ENCODE measurements at places on chromosomes 11 and 22. TPM values are rescaled to one million over a fixed set of nuclear protein-coding genes. Genes with fewer than 3 reads are reported as not detected.

Gene YPEL4
- total RNA-seq: 1.7 TPM

DNA sequence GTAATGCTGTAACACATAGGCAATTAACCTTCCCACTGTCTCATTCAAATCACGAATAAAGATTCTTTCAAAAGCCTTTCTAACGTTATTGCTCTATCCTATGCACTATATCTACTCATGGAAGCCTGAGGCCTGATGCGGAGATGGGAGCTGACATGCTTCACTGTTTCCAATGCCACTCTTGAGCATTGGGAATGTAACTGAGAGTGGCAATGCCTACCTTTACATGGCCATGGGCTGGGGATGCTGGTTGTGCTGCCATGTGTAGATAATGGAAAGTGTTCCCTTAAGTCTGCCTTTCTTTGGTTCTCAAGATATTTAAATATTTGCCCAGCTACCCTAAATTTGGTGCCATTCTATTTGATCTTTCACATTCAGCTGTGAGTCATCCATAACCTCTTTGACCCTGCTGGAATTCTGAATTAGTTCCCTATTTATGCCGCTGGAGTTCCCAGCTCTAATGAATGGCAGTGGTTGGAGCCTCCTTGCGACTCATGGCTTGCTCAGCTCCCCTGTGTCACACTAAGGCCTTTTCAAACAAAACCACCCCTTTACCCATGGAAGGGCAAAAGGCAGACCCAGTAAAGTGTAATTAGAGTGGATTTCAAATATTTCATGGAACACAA lies 21.4 kb upstream of the DKK3 start:
- H3K4me3 ChIP-seq: no peak overlapping the region
- peak; percentile 64 for DNase-seq
- 0 out of 2 replicates have a peak overlapping the region, but pooled peaks have one; percentile 9 for H3K27ac ChIP-seq
- H3K4me1 ChIP-seq: peaks cover 10% of the 10 kb centered on the region
- no peaks in the 10 kb centered on the region for H3K36me3 ChIP-seq

DNA sequence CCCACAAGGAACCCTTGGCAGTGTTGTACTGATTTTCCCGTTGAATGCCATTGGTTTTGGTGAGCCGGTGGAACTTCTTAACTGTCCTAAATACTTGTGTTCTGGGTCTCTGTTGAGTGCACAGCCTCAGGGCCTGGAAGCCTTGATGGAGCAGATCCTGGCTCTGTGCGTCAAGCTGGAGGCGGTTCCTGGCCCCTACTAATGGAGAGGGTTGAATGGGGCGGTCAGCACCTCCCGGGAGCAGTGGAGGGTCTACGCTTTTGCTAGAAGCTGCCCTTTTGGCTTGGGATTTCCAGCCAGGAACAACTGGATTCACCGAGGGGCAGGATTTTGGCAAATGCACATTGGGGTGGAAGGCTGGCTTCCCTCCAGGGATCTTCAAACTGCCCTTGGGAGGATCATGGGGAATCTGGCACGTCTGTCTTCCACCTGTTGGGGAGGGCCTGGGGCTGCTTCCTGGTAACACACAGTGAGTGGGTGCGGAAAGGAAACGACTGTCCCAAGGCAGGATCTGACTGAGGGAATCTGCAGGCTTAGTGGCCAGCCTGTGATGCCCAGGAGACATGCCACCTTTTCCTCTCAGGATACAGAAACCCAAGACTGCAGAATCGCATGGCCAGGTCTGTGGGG lies 6.9 kb upstream of the OSBPL5 start:
- H3K4me3 ChIP-seq: no peak overlapping the region
- H3K4me1 ChIP-seq: peaks cover 8% of the 10 kb centered on the region
- H3K36me3 ChIP-seq: no peaks in the 10 kb centered on the region
- H3K27me3 ChIP-seq: no peaks in the 10 kb centered on the region
- no peak overlapping the region for H3K27ac ChIP-seq
- no peak for DNase-seq

DNA sequence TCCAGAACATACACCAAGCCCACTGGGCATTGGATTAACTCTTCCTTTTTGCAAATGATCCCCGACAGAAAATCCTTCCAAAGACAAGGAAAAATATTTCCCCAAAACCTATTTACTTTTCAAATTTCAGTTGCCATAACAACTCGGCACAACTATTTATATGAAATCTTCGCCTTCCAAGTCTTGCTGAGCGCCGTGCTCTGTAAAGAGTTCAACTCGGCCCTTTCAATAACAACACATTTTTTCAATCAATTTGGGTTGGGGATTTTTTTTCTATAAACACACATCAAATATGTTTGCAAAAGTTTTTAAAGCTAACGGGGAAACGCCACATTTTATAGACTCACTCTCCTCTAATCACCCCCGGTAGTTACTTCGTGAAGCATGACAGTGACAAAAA lies 333.8 kb downstream of the MN1 start:
- no peak overlapping the region for H3K27ac ChIP-seq
- H3K36me3 ChIP-seq: no peaks in the 10 kb centered on the region
- H3K4me1 ChIP-seq: peaks cover 8% of the 10 kb centered on the region
- no peaks in the 10 kb centered on the region for H3K27me3 ChIP-seq
- no peak for DNase-seq

DNA sequence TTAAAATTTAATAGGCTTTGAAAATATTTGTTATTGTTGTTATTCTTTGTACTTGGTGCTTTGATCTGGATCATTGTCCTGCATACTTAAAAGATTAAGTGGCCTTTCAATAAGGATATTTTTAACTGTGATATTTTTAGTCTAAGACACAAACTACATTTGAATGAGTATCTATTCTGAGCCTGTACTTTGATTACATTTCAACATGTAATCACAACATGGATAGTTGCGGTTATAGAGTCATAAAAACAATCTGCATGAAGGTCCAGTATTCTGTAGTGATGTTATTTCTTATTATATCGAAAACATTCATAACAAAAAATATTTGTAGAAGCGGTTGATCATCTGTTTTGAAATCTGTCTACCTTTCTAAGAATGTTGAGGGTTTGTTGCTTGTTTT lies 58.6 kb downstream of the HIPK3 start:
- H3K4me1 ChIP-seq: peaks cover 31% of the 10 kb centered on the region
- no peaks in the 10 kb centered on the region for H3K27me3 ChIP-seq

DNA sequence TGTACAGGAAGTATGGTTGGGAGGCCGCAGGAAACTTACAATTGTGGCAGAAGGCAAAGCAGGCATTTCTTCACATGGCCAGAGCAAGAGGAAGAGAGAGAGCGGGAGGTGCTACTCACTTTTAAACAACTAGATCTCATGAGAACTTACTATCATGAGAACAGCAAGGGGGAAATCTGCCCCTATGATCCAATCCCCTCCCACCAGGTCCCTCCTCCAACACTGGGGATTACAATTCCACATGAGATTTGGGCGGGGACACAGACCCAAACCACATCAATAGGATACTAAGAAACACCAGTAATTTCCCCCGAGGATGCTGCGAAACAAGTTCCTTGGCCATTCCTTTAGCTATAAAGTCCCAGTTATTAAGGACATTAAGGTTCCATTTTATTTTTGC lies 94.1 kb upstream of the SC5D start:
- H3K4me3 ChIP-seq: no peak overlapping the region
- no peak overlapping the region for H3K27ac ChIP-seq
- peaks cover 28% of the 10 kb centered on the region for H3K27me3 ChIP-seq
- no peak for DNase-seq
- H3K4me1 ChIP-seq: no peaks in the 10 kb centered on the region

- no peak for DNase-seq
- peaks cover 19% of the 10 kb centered on the region for H3K4me1 ChIP-seq
- H3K27me3 ChIP-seq: no peaks in the 10 kb centered on the region
- no peak overlapping the region for H3K27ac ChIP-seq
These were observed 496.0 kb downstream of the MIAT start for GRCh38 chr22:27153386-27153785.

GRCh38 chr11:20075627-20076026 lies 84.6 kb downstream of the DBX1 start:
- no peaks in the 10 kb centered on the region for H3K4me1 ChIP-seq
- H3K4me3 ChIP-seq: no peak overlapping the region
- H3K27ac ChIP-seq: no peak overlapping the region
- DNase-seq: no peak

DNA sequence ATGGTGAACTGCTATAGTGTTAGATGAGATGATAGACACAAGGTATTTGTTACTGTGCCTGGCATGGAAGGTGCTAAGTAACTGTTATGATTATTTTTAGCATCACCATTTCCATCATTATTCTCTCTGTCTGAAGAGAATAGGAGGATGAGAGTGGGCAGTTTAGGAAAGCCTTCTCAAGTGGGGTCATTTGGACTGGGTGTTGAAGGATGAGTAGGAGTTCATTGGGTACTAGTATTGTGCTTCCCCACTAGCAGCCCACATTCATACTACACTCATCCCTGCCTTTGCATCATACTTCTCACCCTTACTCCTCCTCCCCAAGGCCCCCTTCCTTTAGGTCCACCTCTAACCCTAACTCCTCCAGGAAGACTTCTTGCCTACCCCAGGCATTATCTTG lies 20.6 kb downstream of the MYEOV start:
- H3K36me3 ChIP-seq: no peaks in the 10 kb centered on the region
- H3K27me3 ChIP-seq: no peaks in the 10 kb centered on the region
- no peak overlapping the region for H3K27ac ChIP-seq
- no peak overlapping the region for H3K4me3 ChIP-seq
- H3K4me1 ChIP-seq: peaks cover 26% of the 10 kb centered on the region
- DNase-seq: no peak

Data from GM23248 (cell line).